Stimulated activated naive B cell treated with anti-CD40 and anti-IgM and Interleukin-4, amounts not matched to agents 10 μg/mL and 1 μg/mL and 100 μg/mL, for 72 hours (primary cell): ENCODE measurements at places on chromosomes 11 and 22.

DNA sequence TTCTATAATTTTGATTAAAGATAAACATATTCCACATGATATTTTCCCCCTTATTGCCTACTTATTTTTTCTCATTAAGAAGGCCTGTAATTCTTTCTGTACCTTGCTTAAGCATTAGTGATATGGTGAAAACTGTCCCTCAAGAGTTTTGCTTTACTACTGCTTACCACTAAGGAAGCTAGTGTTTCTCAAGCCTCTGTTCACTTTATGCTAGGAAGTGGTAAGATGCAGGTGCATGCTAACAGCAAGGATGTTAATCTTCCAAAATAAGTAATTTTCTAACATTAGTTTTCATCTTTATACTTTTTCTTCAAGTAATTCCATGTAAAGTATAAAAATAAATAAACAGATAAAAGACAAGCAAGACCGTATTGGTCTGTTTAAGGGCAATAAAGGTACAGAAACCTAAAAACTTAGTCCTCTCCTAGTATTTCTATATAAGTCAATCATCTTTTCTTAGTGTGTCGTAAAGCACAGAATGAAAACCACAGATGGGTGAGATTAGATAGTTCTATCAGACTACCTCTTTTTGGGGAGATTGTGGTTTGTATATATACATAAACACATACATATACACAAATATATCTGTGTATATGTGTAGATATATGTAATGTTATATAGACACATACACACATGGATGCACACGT is 731.0 kb upstream of the CNTN5 start:
- DNase-seq = no peak

GRCh38 chr22:48135592-48135991 is 1373.1 kb downstream of the TBC1D22A start:
- DNase-seq = no peak

DNA sequence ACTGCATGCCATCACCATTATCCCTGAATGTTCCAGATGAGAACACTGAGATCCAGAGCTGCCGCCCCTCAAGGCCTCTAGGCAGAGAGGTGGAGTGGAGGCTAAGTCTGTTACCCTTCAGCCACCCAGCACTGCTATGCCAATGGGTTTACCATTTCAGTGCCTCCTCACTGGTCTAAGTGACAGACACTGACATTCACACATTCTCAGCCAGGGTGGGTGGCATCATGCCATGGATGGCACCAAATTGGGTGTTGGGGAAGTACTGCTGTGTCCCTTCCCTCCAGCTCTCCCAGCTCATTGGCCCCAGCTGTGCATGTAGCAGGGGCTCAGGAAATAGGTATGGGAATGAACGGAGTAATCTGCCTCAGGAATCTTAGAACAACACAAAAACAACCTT is 96.8 kb upstream of the PLET1 start:
- no peak for DNase-seq

- DNase-seq = no peak
Measured at GRCh38 chr22:44317123-44317444, 4.3 kb upstream of the SHISAL1 start.
